Anterior cingulate cortex (tissue), 58 donors: ENCODE measurements at places on chromosomes 7 and 10.
A peak's percentile ranks its signal among the peaks of the same experiment; 100 is the strongest.

DNA sequence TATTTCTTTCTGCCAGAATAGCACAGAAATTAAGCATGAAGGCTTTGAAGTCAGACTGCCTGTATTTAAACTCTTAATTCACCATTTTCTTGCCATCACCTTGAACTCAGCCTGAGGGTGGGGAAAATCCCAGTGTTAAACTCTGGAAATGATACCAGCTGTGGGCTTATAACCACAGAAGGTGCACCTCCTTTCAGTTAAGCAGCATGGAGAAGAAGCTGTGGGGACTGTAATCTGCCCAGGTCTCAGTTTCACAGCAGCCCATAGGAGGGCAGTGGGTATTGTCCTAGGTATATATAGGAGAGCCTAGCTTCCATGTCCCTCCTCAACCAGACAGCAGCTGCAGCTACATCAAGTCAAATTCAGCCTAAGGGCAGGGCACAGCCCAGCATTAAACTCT, 241.6 kb downstream of the HPSE2 start:
- no peak for DNase-seq

DNA sequence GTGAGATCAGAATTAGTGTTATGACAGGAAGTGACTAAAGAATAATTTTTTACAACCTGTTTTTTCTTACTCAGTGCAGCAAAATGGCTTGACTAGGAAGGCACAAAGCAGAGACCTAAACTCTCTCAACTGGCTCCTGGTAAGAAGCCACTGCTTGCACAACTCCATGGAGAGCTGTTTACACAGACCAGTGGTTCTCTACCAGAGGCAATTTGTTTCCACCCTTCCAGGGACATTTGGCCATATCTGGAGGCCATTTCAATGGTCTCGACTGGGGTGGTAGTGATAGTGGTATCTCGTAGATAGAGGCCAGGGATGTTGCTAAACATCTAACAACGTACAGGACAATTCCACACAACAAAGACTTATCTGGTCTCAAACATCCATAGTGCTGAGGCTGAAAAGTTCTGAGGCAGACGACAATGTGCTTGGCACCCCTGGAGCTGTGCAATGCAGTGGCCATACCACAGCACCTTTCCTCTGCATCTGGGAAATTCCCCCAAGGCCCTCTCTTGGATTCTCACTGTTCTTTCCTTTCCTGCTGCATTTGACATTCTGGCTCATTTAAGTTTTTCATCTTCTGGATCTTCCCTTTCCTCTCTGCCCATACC, 105.4 kb upstream of the LAMB4 start:
- DNase-seq = no peak

DNA sequence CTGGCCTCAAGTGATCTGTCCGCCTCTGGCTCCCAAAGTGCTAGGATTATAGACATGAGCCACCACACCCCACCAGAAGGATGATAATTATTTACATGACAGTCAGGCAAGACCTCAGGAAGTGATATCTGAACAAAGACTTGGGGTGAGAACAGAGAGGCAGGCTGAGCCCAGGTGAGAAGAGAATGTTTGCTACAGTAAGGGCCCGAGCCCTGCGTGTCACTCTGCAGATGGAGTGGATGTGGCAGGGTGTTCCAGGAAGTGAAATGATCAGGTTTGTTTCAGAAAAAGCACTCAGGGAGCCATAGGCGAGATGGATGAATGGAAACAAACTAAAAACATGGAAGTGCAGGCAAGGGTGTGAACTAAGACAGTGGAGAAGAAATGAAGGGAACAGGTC, 22.2 kb downstream of the SFMBT2 start:
- no peak for DNase-seq

DNA sequence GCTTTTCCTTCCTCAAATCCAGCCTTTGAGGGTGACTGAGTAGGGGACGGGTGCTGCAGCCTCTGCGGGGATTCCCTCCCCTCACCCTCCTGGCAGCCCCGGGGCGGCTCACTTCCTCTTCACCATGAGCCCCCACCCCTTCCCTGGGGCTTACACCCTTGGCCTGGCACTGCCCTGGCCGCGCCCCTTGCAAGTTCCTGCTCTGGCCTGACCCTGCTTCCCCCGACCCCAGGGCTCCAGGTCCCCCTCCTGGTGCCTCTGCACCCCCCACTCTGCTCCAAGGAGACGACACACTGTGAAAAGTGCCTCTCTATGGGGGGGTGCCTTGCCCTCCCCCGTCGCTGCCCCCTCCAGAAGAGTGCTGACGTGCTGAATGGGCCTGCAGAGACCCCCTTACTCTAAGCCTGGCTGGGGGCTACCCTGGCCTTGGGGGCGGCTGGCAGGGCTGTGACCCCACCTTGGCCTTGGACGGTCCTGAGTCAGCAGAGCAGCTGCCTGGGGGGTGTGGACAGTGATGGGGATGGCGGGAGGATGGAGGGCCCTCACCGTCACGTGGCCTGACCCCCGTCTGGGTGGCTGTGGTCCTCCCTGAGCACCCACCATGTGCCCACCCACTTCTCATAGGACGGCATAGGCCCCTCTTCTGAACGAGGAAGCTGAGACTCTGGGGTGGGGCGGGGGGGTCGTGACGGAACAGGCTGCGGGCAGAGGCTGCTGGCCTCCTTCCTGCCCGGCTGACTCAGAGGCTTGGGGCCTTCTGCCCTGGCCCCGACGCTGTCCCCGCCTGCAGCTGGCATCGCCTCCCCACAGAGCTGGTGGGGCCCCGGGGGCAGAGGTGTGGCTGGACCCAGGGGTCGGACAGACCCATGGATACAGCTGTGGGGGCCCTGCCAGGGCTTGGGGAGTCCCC, 9.8 kb downstream of the LFNG start:
- DNase-seq = peak; percentile 39

- no peak for DNase-seq
These were observed 651 bp upstream of the ARPC1A start for GRCh38 chr7:99325001-99325493.

DNA sequence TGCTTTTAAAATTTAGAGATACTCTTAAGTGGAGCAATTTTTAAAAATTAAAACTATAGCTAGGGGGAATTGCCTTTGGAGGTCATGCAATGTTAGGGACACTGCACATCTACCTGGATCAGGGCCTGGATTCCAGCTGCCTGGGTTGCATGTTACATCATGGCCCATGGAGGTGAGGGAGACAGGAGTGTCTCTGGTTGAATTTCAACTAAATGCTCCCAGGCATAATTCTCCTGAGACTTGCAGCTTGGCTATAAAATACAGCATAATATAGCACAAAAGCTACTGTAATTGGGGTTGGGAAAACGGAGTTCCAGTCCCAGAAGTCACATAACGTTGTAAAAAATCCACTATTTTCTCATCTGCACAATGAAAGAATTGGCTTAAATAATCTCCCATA, 782.5 kb downstream of the LRMDA start:
- DNase-seq = no peak

- no peak for DNase-seq
These were observed 34.1 kb downstream of the KNDC1 start for GRCh38 chr10:133194151-133194550.

GRCh38 chr7:135390829-135391228, 119.1 kb downstream of the CNOT4 start:
- no peak for DNase-seq

- DNase-seq = no peak
These were observed 159.4 kb upstream of the CDK1 start for GRCh38 chr10:60618861-60619260.

- no peak for DNase-seq
These were observed 471.0 kb downstream of the GFRA1 start for GRCh38 chr10:115801992-115802391.

DNA sequence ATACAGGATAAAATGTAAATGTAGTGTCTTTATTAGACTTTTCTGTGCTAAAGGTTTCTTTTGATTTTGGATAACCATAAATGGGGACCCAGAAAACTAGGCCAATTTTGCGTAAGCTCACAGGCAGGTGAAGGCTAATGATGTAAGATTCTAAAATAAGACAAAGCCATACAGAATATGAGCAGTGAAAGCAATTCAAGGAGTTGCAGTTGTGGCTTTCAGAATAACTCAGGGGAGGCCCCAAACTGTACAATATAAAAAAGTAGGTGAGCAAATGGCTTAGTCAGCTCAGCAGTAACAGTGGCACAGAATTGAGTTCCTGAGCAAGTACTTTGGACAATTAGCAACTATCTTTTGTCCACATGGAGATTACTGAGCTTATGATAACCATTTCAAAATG, 81.7 kb upstream of the NRP1 start:
- no peak for DNase-seq

DNA sequence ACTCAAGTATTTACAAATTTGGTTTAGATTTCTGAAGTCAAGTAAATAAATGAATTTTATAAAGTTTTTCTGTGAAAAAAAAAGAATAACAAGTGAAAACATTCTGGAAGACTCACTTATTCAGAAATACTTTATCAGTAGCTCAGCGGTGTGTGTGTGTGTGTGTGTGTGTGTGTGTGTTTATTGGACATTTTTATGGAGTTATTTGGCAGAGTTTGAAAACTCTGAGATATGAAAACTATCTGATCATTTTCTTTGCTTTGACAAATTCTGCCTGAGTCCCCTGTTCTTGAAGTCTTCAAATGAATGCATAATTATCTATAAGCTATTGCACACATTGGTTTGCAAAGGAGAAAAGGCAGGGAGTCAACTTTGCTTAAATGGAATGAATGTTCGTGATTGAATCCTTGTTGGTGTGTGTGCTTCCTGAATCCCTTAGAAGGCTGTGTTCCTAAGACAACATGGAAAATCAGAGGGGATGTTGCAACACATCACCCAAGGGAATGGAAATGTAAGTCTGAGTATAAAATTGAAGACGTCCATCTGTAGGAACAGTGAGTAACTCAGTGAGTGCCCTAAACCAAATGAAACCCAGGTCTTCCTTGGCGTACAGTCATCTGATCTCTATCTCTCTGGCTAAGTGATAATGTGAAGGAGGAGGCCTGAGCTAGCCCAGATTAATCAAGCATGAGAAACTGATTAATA, 160.9 kb downstream of the REEP3 start:
- DNase-seq = no peak

- DNase-seq = no peak
These were observed 39.9 kb downstream of the PWWP2B start for GRCh38 chr10:132436861-132437410.

DNA sequence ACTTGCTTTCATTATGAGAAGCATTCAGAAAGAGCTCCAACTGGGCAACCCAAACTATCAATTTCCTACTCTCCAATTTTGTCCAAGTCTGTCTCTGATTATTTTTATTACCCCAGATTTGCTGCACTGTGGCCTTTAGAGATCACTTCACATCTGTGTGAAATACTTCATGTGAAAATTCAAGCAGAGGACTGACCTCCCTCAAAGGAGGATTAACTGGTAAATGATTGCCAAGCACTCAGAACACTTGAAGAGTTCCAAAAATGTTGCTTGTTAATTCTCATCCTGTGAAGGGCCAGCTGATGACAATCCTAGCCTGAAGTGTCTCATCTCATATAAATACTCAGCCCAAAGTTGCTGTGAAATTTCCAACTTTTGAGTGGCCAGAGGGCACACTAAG, 182.8 kb upstream of the DGKB start:
- DNase-seq = no peak

DNA sequence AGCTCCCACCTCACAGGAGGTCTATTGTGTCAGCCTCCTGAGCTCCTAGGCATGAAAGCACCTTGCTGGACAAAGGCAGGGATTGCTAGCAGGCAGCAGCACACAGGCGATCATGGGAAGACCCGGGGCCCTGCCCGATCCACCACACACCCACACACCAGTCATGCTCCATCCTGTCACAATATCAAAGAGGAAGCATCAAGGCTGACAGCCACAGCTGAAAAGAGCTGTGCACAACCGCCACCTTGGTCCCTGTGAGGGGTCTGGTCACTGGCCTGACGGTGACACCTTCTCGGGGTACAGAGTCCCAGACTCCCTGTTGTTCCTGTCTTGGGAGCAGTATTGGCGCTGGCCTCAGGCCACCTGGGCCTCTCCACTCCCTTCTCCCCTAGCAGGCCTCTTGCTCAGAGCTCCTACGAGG, 89.7 kb upstream of the RET start:
- DNase-seq = no peak

DNA sequence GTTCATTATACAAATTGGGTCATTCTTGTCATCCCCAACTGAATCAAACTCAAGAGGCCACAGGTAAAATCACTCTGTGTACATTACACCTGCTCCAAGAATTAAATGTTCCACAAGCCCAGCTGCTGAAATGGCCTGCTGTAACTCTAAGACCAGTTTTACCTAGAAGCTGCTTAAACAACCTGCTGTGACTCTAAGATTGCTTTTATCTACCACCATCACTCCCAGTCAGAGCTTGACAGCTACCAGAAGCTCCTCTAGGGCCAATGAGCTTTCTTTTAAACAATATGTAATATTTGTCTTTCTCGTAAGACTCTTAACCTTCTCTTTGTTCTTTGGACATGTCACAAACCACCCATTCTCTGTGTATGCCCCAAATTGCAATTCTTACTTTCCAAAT, 141.8 kb upstream of the LRGUK start:
- DNase-seq = no peak

GRCh38 chr7:99313204-99313573, 12.5 kb upstream of the ARPC1A start:
- no peak for DNase-seq

- no peak for DNase-seq
These were observed 72.8 kb downstream of the INSYN2A start for GRCh38 chr10:127123626-127124025.

- DNase-seq = no peak
These were observed 104.9 kb downstream of the CDK6 start for GRCh38 chr7:92731335-92732063.

DNA sequence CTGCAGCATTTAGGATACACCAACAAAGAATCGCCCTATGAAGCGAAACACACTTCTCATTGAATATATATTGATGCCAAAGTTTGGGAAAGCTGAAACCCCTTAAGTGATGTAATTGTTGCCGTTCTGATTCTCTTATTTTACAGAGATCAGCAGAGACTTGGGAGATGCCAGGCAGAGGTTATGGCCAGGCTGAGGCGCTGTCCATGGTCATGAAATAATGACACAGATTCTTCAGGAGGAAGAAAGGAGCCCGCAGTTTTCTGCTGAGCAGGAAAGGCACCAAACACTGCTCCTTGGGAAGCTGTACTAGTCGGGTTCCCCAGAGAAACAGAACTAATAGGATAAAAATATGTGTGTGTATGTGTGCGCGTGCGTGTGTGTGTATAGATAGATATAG, 566.0 kb downstream of the CALN1 start:
- DNase-seq = no peak

GRCh38 chr10:96588060-96588554, 1.3 kb upstream of the TM9SF3 start:
- DNase-seq = no peak

DNA sequence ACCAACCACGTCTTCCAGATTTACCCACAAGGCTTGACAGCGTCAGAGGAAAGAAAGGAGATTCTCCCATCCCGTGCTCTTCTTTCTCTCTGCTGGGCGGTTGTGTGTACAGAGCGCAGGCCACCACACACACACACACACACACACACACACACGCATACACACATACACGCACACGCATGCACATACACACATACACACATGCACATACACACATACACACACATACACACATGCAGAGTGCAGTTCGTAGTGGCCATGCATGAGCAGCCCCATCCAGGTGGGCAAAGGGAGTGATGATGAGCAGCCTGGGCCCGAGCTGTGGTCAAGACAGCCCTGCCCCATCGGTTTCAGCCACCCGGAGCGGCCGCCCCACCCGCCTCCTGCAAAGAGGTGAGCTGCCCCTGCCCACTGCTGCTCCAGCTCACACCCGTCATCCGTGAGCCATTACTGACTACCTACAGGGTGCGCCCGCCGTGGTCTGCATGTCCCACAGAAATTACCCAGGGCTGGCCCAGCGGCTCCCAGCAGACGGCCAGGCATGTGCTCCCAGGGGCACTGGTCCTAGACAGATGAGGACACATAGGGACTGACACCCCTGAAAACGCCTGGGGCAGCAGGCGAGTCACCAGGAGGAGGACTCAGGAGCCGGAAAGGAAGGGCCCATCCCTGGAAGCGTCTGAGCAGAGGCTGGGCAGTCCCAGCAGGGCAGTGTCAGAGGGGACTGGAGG, 69.6 kb downstream of the ASB13 start:
- no peak for DNase-seq
